ENCODE measurements at places on chromosomes 2 and 18. TPM values are rescaled to one million over a fixed set of nuclear protein-coding genes. Genes with fewer than 3 reads are reported as not detected.

- DNase-seq = no peak
These were observed 31.0 kb upstream of the EPB41L5 start for GRCh38 chr2:119981896-119982295.

DNA sequence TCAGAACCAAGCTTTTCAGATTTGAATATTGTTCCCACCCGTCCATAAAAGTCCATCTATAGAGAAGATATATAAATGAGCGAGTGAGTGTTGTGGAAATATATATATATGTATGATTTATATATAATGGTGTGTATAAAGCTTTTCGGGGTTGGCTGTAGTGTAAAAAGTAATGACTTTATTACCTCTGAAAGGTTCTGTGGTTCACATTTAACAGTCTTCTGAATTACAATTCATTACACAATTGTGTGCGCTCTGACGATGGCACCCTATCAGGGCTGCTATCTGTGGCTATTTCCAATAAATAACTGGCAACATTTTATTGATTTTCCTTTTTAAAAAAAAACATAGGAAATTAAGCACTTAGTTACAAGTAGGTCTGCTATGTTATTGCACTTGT, 2.7 kb upstream of the BCL11A start:
- DNase-seq = no peak

DNA sequence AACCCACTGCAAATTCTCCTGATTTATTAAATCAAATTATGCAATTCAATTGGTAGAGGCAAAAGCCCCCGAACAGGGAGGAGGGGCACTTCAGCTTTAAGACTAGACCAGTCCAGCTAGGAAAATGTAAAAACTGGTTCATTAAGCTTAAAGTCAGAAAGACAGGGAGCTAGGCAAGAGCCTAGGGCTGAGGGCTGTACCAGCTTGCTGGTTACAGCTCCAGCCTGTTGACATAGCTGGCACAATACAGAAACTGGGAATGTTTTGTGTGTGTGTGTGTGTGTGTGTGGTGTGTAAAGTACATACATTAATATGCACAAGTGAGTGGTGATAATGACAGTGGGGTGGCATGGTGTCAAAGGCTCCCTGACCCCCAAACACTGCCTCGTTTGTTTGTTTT, 307.0 kb upstream of the CELF4 start:
- no peak for DNase-seq

The LBX2 gene
- 0.40 TPM for polyA plus RNA-seq

- no peak for DNase-seq
These were observed 43.9 kb upstream of the SGPP2 start for GRCh38 chr2:222380456-222380855.

GRCh38 chr2:208274748-208275147, 8.7 kb downstream of the PIKFYVE start:
- no peak for DNase-seq

DNA sequence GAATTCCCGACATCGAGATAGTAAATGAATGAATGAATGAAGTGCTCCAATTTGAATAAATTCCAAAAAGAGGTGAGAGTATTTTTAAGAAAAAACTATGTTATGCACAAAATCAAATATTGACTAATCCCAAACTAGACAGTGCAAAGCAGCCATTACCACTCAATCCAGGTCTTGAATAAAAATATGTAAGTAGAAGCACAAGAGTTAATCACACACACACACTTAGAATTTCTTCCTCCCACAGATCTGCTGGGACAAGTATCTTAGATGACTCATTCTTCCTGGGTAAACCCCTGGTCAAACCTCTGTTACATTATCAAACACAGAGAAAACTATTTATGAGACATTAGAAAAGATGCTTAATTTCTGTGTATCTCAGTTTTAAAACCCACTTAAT, 102.0 kb downstream of the PLA2R1 start:
- no peak for DNase-seq

- no peak for DNase-seq
These were observed 989.9 kb downstream of the DCDC2C start for GRCh38 chr2:4693266-4693665.

DNA sequence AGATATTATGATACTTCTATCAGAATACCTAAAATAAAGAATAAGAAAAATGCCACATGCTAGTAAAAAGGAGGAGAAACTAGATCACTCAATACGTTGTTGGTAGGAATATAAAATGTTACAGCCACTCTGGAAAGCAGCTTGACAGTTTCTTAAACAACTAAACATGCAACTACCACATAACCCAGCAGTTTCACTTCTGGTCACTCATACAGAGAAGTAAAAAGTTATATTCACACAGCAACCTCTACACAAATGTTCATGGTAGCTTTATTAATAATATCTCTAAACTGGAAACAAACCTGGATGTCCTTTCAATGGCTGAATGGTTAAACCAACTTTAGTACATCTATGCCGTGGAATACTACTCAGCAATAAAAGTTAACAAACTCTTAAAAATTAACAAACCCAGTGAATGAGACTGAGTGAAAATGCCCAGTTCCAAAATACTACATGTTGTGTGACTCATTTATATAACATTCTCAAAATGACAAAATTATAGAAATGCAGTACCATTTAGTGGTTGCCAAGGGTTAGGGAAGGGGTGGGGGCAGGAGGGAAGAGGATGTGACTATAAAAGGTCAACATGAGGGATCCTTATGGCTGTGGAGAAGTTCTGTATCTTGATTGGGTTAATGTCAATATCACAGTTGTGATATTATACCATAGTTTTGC, 124.1 kb downstream of the MMADHC start:
- DNase-seq = no peak

DNA sequence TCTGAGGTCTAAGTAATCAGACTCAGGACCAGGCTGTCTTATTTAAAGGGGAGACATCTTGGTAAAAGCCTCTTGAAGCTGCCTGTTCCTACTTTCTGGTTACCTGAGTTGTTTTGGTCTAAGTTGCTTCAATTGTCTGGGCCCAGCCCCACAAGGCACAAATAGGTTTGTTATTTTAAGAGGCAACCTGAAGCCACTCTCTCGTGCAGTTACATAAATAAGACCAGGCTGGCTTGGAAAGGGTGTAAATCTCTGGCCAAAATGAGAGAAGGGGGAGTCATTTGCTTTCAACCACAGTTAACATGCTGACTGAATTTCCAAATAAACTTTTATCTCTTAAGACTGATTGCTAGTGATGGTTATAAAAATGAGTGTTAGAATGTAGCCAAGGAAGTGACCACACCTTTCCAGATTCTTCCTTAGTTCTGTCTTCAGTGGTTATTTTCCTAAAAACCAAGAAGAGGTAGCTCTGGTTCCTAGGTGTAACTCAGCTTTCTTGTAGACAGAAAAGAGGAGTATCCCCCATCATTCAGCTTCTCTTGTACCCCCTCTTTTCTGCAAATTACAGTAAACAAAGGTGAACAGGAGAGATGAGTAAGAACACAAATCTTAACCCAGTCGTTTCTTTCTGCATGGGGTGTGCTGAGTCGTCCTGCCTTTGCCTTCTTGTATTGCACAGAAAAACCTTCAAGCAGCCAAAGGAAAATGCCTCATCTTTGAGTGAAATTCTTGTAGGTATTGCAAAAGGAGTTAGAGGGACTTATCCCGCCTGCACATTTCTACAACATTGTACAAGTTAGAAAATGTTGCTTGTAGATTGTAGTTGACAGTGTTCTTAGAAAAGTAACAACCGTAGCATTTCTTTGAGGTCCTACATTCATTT, 161.5 kb upstream of the NT5C1B start:
- DNase-seq = no peak

DNA sequence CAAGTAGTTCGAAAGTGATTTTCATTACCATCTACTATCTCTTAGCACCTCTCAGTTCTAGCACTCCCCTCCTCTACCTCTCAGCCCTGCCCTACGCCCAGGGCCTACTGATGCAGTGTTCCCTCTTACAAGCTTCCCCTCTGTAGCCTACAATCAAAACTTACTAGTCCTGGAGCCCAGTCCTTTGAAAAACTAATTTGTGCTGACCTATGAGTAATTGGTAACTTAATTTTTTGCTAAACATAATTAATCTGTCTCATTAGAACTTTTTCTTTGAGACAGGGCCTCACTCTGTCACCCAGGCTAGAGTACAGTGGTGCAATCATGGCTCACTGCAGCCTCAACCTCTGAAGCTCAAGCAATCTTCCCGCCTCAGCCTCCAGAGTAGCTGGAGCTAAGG, 44.9 kb downstream of the MREG start:
- no peak for DNase-seq

GRCh38 chr2:120444691-120445240, 98.8 kb downstream of the INHBB start:
- no peak for DNase-seq

DNA sequence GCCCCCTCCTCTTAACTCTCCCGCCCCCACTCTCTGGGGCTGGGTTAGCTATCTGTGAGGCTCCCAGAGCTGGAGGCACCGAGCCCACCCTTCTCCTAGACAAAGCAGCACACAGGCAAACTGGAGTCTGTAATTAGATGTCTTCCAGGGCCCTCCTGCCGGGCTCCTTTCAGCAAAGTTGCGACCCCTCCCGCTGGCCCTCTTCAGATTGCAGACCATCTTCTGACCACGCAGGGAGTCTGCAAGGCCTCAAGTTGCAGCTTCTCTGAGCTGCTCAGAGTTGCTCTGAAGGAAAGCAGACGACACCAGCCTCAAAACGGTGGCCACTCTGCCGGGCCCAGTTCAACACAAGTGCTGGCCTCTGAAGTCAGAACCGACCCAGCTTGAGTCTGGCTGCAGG, 228.4 kb upstream of the COPS8 start:
- no peak for DNase-seq

- DNase-seq = no peak
These were observed 31.9 kb downstream of the SNORC start for GRCh38 chr2:232901736-232902578.

DNA sequence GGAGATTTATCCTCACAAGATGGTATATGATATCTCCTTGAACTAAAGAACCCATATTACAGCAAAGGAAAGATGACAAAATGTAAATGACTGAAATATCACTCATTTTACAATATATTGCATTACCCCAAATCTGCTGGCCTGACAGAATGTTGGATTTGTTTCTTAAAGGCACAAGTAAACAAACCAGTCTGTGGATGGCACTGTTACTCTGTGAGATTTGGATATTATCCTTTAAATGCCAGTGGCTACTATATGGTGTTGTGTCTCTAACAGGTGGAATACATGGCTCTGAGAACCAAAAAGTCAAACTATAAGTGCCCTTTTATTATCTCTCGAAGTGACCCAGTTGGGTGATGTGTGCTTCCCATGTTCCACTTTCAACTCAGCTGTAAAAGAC, 125.7 kb downstream of the PDE1A start:
- DNase-seq = no peak

All from CD4-positive, CD25-positive, alpha-beta regulatory T cell (primary cell).